ENCODE measurements at places on chromosomes 2 and 18.
A peak's percentile ranks its signal among the peaks of the same experiment; 100 is the strongest.

GRCh38 chr18:56257205-56257604 lies 381.2 kb downstream of the TXNL1 start:
- no peak overlapping the region for H3K27ac ChIP-seq
- H3K36me3 ChIP-seq: no peaks in the 10 kb centered on the region
- DNase-seq: no peak
- H3K27me3 ChIP-seq: peaks cover 1% of the 10 kb centered on the region
- no peaks in the 10 kb centered on the region for H3K4me1 ChIP-seq
- no peak overlapping the region for H3K4me3 ChIP-seq

DNA sequence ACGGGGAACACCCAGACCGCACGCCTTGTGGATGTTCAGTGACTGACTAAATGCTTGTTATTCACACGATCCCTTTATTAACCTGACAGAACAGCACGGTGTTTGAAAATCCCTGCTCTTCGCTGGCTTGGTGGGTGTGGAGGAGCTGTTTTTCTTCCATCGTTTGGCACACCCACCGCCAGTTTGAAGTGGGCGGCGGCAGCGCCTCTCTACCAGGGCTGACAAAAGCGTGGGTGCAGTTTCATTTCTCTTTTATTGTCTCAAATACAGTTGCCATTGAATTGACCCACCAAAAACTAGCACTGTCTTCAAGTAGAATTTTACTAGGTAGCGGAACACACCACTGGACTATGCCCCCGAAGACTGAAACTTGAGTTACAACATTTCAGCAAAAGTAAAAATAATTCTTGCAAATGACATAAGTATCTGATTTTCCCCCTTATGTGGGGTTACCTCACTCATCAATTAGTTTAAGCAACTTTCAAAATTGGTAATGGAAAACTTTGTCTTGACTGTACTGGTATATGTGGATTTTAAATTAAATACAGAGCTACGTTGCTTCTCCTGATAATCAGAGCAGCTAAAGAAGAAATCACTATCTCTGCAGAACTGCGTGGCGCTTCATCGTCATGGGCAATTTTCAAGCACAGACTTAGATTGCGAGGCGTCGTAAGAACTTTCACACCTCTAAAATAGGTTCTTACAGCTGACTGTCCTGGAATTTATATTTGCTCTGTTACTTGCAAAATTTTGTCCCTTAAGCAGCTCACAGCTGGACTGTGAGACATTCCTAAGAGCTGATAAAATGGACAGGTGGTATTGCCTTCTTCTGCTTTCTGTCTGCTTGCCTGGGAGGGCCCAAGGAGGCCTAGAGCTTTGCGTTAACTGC lies 60.9 kb downstream of the LDLRAD4 start:
- peak overlapping the region; percentile 88 for H3K27ac ChIP-seq
- H3K4me3 ChIP-seq: peak overlapping the region; percentile 58
- peaks cover 28% of the 10 kb centered on the region for H3K36me3 ChIP-seq
- peaks cover 80% of the 10 kb centered on the region for H3K4me1 ChIP-seq
- no peaks in the 10 kb centered on the region for H3K27me3 ChIP-seq

GRCh38 chr18:74623047-74623816 lies 25.6 kb downstream of the ZNF407 start:
- no peaks in the 10 kb centered on the region for H3K27me3 ChIP-seq
- no peak for DNase-seq
- H3K4me1 ChIP-seq: peaks cover 6% of the 10 kb centered on the region
- no peaks in the 10 kb centered on the region for H3K36me3 ChIP-seq

DNA sequence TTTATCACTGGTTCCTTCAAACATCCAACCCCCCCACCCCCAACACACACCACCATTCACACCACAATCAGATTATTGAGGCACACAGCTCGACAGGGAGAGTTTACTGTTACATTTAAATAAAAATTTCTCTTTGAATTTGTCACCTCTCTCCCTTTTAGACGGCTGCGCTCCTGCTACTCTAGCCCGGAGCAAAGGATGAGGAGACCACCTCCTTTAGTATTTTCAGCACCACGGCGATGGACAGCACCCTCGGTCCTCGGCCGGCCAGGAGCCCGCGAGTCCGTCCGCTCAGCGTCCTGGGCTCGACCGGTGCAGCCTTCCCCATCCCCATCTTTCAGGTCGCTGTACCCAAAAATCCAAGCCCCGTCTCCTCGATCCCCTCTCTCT lies 892 bp downstream of the CELF4 start:
- peaks cover 75% of the 10 kb centered on the region for H3K27me3 ChIP-seq
- no peak overlapping the region for H3K27ac ChIP-seq
- no peak overlapping the region for H3K4me3 ChIP-seq

DNA sequence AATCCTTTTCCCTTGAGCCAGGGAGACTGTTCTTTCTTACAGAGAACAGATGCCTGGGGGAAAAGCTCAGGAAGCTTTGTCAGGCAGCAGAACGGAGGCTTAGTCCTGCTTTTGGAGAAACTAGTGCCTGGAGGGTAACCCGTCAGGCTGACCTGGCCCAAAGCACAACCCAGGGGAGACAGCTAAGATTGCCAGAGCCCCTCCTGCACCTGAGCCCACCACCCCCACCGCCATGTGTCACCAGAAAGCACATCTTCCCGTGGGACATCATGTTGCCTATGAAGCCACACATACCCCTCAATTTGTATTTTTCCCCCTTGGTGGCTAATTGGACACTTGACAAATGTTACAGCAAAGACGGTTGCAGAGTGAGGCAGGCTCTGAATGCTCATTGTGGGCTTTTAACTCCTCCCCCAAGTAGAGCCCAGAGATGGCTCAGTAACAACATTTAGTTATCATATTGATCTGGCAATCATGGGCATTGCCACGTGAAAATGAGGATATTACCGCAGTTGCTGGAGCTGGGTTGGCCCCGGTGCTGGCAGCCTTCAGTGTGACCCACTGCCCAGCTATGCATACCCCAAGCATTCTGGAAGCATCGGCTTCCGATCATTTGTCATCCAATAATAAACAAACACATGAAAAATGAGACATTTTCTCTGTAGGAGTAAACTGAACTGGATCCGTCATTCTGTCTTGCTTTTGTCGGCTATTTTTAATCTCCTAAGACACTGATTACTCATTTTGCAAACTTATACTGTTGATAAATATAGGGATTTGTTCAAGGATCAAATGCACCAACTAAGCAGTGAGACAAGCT lies 229.5 kb downstream of the ATAD2B start:
- no peak overlapping the region for H3K27ac ChIP-seq
- no peak overlapping the region for H3K4me3 ChIP-seq
- H3K36me3 ChIP-seq: peaks cover 6% of the 10 kb centered on the region
- no peaks in the 10 kb centered on the region for H3K4me1 ChIP-seq
- no peaks in the 10 kb centered on the region for H3K27me3 ChIP-seq

- H3K4me3 ChIP-seq: no peak overlapping the region
- no peak for DNase-seq
- peaks cover 6% of the 10 kb centered on the region for H3K27me3 ChIP-seq
- no peaks in the 10 kb centered on the region for H3K4me1 ChIP-seq
- no peak overlapping the region for H3K27ac ChIP-seq
- peaks cover 3% of the 10 kb centered on the region for H3K36me3 ChIP-seq
Observed at GRCh38 chr2:221549143-221549542, 23.0 kb downstream of the EPHA4 start.

GRCh38 chr2:148201075-148202004 lies 180.4 kb downstream of the MBD5 start:
- H3K4me3 ChIP-seq: no peak overlapping the region
- H3K27me3 ChIP-seq: no peaks in the 10 kb centered on the region
- H3K4me1 ChIP-seq: no peaks in the 10 kb centered on the region
- peak; percentile 41 for DNase-seq

DNA sequence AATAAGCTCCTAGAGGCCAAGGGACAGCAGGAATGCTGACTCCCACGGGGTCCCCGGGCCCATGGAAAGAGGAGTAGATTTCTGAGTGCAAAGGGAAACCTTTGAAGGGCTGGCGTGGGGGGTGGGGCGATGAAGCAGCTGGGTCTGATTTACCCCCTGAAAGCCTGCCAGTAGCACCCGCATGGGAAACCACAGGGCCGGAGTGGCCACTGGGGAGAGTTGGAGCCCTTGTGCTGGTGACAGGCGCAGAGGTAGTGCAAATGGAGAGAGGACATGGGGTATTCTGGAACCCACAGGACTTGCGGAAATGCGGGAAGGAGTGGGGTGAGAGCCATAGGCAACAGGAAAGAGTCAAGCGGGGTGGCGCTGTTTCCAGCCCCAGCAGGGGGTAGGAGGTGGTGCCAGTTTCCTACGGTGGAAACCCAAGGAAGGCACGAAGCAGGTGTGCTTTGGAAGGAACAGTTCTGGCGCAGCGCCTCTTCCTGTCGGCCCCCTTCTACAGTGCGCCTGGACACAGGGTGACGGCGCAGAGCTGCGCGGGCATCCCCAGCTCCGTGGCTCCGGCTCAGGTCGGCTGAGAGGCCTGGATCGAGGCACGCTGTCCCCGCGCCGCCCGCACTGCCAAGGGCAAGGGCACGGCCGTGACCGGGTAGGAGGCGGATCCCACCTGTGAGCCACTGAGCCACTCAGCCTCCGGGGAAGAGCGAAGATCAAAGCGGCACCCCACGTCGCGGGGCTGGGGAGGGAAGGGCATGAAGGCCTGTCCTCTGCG lies 149.0 kb upstream of the GLI2 start:
- no peaks in the 10 kb centered on the region for H3K4me1 ChIP-seq
- peaks cover 58% of the 10 kb centered on the region for H3K27me3 ChIP-seq
- no peak overlapping the region for H3K27ac ChIP-seq
- no peak for DNase-seq
- peak overlapping the region; percentile 41 for H3K4me3 ChIP-seq

- H3K4me3 ChIP-seq: no peak overlapping the region
- no peak for DNase-seq
- no peaks in the 10 kb centered on the region for H3K4me1 ChIP-seq
- H3K27me3 ChIP-seq: no peaks in the 10 kb centered on the region
- no peak overlapping the region for H3K27ac ChIP-seq
Observed at GRCh38 chr2:133475610-133476009, 92.7 kb downstream of the NCKAP5 start.

GRCh38 chr2:241912021-241912555 lies 42.6 kb downstream of the RTP5 start:
- peaks cover 24% of the 10 kb centered on the region for H3K36me3 ChIP-seq
- H3K27me3 ChIP-seq: no peaks in the 10 kb centered on the region
- DNase-seq: no peak

GRCh38 chr18:31206787-31207381 lies 44.2 kb upstream of the DSC1 start:
- H3K4me3 ChIP-seq: no peak overlapping the region
- no peak overlapping the region for H3K27ac ChIP-seq
- DNase-seq: no peak
- H3K36me3 ChIP-seq: no peaks in the 10 kb centered on the region
- H3K4me1 ChIP-seq: no peaks in the 10 kb centered on the region
- H3K27me3 ChIP-seq: no peaks in the 10 kb centered on the region

DNA sequence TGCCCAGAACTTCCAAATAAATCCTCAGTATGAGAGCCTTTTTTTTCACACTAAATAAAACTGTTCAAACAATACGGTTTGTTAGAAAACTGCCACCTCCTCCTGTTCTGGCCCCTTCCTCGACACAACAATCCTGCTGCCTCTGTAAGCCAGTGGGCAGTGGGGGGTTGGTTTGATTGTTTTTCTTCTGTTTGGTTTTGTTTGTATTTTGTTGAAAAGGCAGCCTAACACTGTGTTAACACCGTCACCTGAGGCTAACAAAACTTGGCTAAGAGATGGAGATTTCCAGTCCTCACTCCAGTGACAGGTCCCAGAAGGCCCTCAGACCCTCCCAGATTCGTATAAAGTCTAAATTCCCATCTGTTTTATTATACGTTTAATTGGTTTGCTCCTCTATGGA lies 402.1 kb downstream of the ZNF521 start:
- no peak for DNase-seq
- H3K36me3 ChIP-seq: no peaks in the 10 kb centered on the region
- H3K27me3 ChIP-seq: no peaks in the 10 kb centered on the region

DNA sequence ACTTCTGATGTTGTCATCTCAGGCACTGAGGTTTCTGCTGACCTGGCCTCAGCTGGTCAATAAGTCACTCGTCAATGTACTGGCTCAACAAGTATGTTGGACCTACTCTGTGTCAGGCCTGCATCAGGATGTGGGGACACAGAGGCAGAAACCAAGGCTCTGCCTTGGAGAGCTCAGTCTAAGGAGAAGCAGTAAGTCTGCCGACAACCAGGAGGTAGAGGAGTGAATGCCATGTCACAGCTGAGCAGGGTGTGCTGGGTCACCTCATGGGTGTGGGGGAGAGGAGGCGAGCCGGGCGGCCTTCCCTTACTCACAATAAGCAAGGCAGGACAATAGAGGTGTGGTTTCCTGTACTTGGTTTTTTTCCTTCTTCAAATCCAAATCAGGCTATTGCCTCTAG lies 75.8 kb downstream of the COLEC12 start:
- H3K27ac ChIP-seq: no peak overlapping the region
- H3K4me3 ChIP-seq: no peak overlapping the region
- peaks cover 11% of the 10 kb centered on the region for H3K27me3 ChIP-seq
- H3K36me3 ChIP-seq: no peaks in the 10 kb centered on the region

DNA sequence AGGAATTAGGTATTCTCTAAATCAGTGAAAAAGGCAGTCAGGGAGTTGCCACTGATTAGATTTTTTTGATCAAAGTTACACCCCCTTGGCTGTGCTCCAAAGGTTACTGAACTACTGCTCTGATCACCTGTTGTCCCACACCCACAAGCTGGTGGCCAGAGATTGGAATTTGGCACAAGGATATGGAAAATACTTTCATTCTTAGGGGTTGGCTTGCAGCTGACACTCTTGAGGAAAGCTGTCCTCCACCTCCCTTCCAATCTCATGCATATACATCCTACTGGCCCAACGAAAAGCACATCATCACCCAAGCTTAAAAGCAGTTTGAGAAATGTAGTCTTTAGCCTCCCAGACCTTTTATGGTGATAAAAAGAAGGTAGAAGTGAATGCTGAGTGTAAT lies 329.5 kb upstream of the CHAC2 start:
- H3K36me3 ChIP-seq: no peaks in the 10 kb centered on the region
- no peak overlapping the region for H3K4me3 ChIP-seq
- no peak overlapping the region for H3K27ac ChIP-seq
- no peak for DNase-seq
- no peaks in the 10 kb centered on the region for H3K27me3 ChIP-seq

DNA sequence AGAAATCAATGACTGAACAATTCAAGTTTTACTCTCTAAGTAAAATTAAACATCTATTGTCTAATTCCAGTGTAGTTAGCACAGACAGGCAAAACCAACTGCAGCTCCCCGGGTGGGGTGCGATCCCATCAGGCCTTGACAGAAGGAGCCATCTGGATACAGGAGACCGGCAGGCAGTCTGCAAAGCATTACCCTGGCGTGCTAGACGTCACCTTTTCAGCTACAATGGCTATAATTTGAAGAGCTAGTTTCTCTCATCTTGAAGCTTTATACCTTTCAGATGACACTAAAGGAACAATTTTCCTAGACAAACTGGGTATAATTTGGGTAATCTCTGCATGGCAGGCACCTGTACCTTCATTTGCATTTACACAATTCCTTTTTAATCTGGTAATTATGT lies 761.5 kb upstream of the SOX11 start:
- no peak overlapping the region for H3K27ac ChIP-seq
- H3K36me3 ChIP-seq: no peaks in the 10 kb centered on the region
- no peak for DNase-seq
- no peaks in the 10 kb centered on the region for H3K4me1 ChIP-seq
- no peak overlapping the region for H3K4me3 ChIP-seq

- H3K27ac ChIP-seq: peak overlapping the region; percentile 99
- DNase-seq: no peak
- peaks cover 55% of the 10 kb centered on the region for H3K36me3 ChIP-seq
- peaks cover 86% of the 10 kb centered on the region for H3K4me1 ChIP-seq
- H3K4me3 ChIP-seq: peak overlapping the region; percentile 78
- no peaks in the 10 kb centered on the region for H3K27me3 ChIP-seq
Observed at GRCh38 chr18:2963048-2963447, 49.9 kb downstream of the LPIN2 start.
